ENCODE measurements at places on chromosomes 6 and 20.

- peak; percentile 49 for DNase-seq
Observed at GRCh38 chr20:62860924-62861691, 514 bp downstream of the TCFL5 start.

DNA sequence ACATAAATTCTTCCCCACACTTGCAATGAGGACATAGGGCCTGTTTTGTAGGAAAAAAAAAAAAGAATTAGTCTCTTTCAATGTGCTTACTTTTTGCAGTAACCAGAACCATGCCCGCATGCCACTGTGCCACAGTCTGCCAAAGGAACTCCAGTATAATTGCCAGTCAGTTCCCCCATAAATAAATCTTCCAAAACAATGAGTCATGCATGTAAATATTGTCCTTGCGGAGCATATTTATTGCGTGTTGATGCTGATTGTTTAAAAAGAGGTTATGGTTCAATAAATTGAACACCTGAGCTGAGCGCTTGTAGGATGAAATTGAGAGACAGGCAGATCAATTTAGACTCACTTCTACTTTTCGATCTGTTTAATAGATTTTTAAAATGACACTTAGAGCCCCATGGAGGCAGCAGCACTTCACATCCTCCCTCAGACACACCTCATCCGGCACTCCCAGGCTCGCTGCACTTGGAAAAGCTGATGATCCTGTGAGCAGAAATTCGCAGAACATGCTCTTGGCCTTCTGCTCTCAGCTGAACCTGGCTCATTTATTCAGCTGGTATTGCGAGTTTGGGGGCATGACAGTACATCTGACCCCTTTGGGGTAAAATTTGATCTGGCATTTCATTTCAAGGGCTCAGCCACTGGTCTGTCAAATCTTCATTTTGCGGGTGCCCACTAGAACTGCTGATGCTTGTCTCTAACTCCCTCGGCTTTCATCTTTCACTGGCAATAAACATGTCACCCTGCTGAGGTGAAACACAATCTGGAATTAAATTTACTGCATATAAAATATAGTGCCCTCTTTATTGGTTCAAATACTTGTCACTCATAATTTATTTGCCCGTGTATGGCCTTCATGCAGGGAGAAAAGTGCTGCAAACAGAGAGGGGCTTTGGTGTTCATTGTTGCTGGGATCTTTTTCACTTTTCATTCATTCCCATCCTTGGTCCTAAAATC lies 371.1 kb upstream of the POU3F2 start:
- no peak for DNase-seq

DNA sequence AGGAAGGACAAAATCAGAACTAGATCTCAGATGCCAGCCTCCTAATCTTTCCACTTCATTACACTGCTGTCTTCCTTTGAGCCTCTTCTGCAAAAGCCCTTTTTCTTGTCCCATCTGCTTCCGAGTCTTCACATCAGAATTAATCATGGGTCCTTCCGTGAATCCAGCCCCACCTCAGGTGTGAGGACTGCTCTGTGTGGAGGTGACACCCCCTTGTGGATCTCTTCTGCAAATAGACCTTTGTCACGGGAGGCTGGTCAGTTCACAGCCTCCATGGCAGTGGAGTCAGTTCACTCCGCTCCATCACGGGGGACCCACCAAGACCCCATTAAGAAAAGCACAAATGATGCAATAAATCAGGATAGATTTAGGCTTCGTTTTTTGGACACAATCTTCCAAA lies 171.1 kb downstream of the ADAT2 start:
- DNase-seq: peak; percentile 44

- DNase-seq: peak; percentile 7
Observed at GRCh38 chr6:164693944-164694343, 615.5 kb downstream of the C6orf118 start.

DNA sequence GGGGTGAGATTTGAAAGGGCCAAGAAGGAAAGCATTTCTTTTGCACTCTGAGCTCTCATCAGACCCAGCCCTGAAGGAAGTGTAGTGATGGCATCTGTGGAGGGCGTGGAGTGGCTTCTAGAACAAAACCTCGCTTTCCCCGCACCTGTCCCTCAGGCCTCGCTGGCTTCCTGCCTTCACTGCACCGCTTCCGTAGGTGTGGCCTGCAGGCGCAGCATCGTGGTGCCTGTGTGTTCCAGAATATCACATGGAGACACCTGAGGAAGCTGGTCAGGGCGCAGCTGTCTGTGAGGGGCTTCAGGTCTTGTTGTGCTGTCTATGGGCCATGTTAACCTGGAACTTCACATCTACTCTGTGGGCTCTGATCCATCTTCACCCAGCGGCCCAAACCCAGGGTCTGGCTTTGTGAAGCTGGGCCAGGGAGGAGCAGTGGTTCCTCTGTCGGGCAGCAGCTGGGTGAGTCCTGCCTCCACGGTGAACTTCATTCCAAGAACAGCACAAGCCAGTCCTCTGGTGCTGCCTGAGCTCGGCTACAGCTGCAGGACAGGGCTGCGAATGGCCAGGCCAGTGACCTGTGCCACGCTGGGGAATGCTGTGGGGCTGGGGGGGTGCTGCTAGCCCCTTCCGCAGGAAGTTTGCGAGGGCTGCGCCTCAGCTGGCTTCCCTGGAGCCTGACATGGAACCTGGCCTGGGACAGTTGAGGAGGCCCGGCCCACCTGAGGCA lies 40.9 kb downstream of the DSTN start:
- DNase-seq: peak; percentile 11

DNA sequence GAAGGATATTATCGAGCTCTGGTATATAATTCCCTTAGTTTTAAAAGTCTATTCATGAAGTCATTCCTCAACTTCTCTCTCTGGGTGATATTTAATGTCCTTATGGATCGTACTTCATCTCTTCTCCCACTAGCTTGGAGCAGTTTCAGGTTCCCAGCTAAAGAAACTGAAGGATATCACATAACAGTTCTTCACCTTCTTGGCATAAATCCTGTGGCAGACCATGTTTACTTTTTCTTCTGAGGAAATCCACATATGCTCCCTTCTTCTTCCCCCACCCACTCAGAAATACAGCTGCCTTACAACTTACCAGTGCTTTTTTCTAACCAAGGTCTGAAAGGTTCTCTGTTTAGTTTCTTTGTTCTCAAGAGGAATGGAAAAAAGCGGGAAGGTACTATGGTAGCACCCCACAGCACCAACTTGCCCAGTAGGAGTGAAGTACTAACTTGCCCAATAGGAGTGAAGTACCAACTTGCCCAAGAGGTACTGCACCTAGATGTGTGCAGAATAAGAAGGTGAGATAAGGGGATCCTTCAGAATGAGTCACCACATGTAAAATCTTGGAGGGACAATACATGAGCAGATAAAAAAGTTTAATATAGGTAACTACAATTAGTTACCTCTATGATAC lies 53.1 kb downstream of the TSPYL4 start:
- no peak for DNase-seq
